ENCODE measurements at places on chromosomes 5 and 9.

DNA sequence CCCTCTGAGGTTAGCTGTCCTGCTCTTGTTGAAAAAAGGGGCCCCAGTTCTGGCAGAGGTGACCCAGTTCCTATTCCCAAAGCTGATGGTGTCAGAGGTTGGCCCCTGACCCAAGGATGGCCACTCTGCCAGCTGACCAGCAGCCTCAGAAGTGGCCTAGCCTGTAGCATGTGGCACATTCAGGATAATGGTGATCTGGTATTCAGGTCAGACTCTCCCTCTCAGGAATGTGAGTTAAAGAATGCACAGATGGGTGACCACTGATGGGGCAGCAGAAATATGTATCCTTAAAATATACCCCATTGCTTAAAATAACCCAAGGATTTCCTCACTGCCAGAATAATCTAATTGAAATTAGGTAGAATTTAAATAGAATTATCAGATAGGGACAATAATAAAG is 369.2 kb downstream of the SEMA5A start:
- H3K4me3 ChIP-seq: no peak overlapping the region
- H3K27me3 ChIP-seq: no peaks in the 10 kb centered on the region
- H3K27ac ChIP-seq: no peak overlapping the region
- no peaks in the 10 kb centered on the region for H3K4me1 ChIP-seq
- no peak for DNase-seq

DNA sequence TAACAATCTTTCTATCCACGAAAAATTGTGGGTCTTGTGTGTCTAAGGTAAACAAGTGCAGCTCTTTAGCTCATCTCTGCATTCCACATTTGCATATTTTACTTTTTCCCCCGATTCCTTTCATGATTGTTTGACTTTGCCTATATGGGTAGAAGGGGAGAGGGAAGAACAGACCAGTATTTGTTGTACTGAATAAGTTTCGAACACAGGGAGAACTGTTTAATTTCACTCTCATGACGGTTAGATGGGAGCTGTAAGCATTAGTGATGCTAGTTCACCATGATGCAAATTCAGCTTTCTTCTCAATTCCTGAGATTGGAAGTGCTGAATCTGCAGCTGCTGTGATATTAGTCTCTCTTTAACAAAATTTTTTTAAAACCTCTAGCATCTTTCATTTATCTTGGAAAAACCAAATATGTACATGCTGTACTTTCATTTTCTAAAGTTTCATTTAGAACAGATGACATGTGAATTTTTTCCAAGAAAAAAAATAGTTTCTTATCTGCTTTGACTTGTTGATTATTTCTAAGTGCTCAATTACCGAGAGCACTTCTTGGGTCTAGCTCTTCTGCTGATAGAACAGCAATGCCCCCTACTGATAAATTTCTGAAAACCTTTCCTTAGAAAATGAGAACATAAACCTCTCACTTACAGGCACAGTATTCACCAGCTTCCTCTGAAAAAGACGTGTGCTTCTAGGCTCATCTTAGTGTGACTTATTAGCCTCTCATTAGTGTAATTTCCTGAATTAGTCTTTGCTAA is 149.5 kb downstream of the BAAT start:
- H3K36me3 ChIP-seq: no peaks in the 10 kb centered on the region
- peaks cover 2% of the 10 kb centered on the region for H3K4me1 ChIP-seq
- H3K27me3 ChIP-seq: no peaks in the 10 kb centered on the region
- DNase-seq: no peak
- no peak overlapping the region for H3K4me3 ChIP-seq

- H3K27me3 ChIP-seq: peaks cover 35% of the 10 kb centered on the region
- peaks cover 23% of the 10 kb centered on the region for H3K4me1 ChIP-seq
- DNase-seq: no peak
- H3K4me3 ChIP-seq: no peak overlapping the region
These were observed 92.8 kb downstream of the MVB12B start for GRCh38 chr9:126419475-126419874.

DNA sequence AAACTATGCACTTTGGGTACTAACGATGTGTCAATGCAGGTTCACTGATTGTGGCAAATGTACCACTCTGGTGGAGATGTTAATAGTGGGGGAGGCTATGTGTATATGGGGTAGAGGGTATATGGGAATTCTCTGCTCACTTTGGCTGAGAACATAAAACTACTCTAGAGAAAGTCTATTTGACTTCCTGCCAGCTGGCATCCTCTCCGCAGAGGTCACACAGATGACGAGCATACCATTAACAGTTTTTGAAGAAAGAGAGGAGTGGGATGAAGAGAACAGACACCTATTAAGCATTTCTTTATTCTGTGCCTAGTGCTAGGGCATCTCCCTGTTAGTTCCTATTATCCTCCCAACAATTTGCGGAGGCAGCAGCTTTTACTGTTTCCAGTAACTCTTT is 58.4 kb upstream of the TRIM32 start:
- no peak overlapping the region for H3K4me3 ChIP-seq
- H3K27ac ChIP-seq: no peak overlapping the region
- H3K27me3 ChIP-seq: no peaks in the 10 kb centered on the region
- H3K4me1 ChIP-seq: no peaks in the 10 kb centered on the region
- H3K36me3 ChIP-seq: no peaks in the 10 kb centered on the region

- no peaks in the 10 kb centered on the region for H3K27me3 ChIP-seq
- H3K27ac ChIP-seq: no peak overlapping the region
- no peaks in the 10 kb centered on the region for H3K36me3 ChIP-seq
- DNase-seq: no peak
These were observed 41.4 kb upstream of the PJA2 start for GRCh38 chr5:109451146-109451545.

GRCh38 chr5:180668835-180669596 is 19.6 kb upstream of the FLT4 start:
- peaks cover 4% of the 10 kb centered on the region for H3K4me1 ChIP-seq
- H3K36me3 ChIP-seq: no peaks in the 10 kb centered on the region
- H3K27ac ChIP-seq: no peak overlapping the region
- peaks cover 13% of the 10 kb centered on the region for H3K27me3 ChIP-seq
- DNase-seq: no peak

- no peaks in the 10 kb centered on the region for H3K36me3 ChIP-seq
- H3K4me3 ChIP-seq: no peak overlapping the region
- no peak for DNase-seq
- no peak overlapping the region for H3K27ac ChIP-seq
These were observed 176.3 kb downstream of the KIAA0825 start for GRCh38 chr5:94442076-94442475.
